Activated CD4-positive, CD25-positive, alpha-beta regulatory T cell treated with anti-CD3 and anti-CD28 coated beads, Interleukin-2, amount 50 U/mL, for 24 hours (primary cell): ENCODE measurements at places on chromosomes 5 and 9.

DNA sequence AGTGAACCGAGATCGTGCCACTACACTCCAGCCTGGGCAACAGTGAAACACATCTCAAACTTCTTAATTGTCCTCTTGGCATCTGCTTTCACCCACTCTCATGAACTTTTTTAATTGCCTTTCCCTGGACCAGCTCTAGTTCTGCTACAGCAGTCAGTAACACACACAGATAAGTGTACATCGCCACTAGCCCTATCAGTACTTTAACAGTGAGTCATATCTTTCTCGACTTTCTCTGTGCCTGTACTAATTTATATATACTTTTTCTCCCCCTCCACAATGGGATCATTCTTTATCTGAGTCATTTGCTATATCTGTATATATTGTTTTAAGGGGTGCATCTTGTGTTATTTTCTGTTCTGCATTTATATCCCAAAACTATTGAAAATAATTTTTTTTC lies 6.7 kb downstream of the CDC37L1 start:
- ATAC-seq = peak; percentile 57

DNA sequence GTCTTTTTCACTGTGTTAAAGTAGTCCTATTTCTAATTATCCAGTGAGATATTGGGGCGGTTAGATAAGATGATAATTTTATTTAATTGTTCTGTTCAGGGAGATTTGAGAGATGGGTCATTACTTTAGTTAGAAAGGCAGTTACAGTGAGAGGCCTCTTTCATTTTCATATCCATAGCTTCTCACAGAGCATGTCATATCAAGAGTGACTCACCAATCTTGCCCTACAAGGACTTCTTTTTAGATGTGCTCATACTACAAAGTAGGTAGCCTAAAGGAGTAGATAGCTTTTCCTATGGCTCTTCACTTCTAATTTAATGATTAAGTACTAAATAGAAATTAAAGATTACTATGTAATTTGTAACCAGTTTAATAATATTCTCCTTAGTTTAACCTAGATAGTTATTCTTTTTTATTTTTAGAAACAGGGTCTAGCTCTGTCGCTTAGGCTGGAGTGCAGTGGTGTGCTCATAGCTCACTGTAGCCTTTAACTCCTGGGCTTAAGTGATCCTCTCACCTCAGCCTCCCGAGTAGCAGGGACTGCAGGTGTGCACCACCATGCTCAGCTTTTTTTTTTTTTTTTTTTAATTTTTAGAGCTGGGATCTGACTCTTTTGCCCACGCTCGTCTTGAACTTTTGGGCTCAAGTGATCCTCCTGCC lies 71.0 kb downstream of the FER start:
- peak; percentile 96 for ATAC-seq

GRCh38 chr5:132429463-132430440 lies 60.2 kb downstream of the SLC22A5 start:
- ATAC-seq = no peak

GRCh38 chr5:138022912-138023311 lies 10.0 kb downstream of the FAM13B start:
- ATAC-seq = no peak

DNA sequence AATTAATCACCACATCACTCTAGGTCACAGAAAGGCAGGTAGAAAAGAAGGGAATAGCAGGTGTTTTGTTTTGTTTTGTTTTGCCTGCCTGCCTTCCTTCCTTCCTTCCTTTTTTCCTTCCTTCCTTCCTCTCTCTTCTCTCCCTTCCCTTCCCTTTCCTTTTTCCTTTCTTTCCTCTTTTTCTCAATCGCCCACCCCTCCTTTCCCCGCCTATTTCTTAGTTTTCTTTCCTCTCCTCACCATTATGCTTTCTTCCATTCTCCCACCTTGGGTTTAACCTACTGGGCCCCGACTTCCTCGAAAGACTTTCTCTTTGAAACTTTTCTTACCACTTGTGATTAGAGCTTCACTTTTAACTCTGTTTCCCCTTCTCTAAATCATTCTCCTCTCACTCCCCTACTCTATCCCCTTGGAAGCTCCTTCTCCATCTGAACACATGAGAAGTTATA lies 231.3 kb upstream of the CD180 start:
- no peak for ATAC-seq

GRCh38 chr9:105861972-105862371 lies 167.6 kb downstream of the TMEM38B start:
- no peak for ATAC-seq

DNA sequence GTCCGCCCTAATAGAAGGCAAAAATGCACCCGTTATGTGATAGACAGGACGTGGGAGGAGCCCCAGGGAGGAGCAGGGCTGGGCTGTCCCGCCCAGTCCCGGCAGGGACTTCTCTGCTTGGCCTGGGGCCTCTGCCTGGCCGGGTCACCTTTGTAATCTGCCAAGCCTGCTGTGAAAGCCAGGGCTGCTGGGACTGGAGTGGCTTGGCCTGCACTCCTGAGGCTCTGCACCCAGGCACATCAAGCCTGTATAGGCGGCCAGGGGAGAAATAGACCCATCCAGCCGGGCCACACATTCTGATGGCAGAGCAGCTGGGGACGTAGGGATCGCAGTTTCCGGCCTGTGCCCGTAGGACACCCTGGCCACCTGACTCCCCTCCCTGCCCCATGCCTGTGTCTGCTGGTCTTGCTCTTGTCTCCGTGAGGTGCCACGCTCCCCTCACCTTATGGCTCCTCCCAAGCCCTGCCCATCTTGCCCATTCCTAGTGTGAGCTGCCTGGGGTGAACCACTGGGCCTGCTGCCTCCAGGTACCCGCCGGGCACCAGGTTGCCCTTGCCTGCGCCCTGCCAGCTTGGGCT lies 28.1 kb downstream of the DYNC2I2 start:
- no peak for ATAC-seq

DNA sequence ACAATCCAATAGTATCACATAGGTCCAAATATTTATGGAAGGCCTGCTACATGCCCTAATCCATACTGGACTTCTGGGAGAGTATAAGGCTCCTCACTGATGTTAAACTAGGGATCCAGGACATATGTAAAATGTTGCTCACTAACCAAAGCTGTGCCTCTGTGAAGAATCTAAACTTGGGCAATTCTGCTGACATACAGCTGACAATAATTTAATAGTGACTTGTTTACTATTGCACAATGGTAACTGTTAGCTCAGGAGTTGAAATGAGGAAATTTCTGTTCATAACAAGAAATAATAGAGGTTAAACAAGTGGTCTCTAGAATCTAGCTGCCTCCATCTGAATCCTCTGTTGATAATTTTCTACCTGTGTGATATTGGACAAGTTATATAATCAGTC lies 14.9 kb upstream of the CTXN3 start:
- no peak for ATAC-seq

- ATAC-seq = no peak
Observed at GRCh38 chr9:136010615-136011361, 49.6 kb upstream of the UBAC1 start.

DNA sequence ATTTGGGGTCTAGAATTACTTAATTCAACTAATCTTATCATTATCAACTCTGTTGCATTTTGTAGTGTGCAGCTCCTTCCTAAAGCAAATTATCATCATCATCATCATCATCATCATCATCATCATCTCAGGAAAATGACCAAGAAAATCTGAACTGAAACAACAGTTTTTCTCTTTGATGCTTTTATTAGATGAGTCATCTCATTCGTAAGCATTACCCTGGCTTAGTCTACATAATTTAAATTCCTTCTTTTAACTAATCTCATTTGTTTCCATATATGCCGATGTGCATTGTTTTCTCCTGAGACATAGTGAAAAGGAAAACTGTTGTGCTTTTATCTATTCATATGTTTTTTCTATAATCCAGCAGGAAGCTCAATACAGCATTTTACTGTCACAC lies 173.0 kb upstream of the PDE4D start:
- no peak for ATAC-seq

DNA sequence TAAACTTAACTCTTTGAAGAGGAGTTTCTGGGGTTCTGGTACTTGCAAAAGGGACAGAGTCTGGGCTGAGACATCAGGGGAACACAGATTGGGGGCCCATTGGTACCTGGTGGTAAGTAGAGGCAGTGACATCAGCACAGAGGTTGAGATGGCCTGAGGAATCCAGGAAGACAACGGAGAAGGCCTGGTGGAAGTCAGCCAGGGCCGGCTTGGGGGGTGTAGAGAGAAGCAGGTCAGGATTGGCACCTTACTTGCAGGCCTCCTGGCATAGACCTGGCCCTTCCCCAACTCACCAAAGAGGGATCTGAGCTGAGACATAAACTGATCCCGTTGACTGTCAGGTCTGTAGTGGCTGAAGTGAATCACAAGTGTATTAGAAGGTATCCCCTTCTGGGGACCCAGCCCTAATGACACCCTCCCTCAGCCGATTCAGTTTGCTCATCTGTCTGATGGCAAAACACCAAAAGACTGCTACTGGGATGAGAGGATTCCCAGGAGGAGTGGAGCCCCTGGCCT lies 5.5 kb downstream of the NOL6 start:
- no peak for ATAC-seq

- no peak for ATAC-seq
Observed at GRCh38 chr5:107099506-107099905, 571.2 kb downstream of the EFNA5 start.

DNA sequence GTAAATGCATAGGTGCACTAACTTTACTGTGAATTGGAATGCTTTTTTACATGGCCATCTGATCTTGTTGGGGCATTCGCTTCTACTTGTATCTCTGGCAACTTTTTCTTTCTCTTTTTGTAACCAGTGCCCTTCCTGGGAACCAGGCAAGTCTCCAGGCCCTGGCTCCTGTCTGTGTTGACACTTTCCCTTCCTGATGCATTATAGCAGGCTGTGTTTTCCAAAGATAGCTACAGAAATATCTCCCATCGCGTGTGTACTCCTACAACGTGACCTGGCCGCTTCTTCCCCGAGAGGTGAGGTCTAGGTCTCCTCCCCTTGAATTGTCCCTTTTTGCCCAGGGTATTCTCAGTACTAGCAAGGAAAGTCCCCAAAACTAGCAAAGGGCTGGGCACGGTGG lies 81.1 kb upstream of the SPIN1 start:
- ATAC-seq = no peak

DNA sequence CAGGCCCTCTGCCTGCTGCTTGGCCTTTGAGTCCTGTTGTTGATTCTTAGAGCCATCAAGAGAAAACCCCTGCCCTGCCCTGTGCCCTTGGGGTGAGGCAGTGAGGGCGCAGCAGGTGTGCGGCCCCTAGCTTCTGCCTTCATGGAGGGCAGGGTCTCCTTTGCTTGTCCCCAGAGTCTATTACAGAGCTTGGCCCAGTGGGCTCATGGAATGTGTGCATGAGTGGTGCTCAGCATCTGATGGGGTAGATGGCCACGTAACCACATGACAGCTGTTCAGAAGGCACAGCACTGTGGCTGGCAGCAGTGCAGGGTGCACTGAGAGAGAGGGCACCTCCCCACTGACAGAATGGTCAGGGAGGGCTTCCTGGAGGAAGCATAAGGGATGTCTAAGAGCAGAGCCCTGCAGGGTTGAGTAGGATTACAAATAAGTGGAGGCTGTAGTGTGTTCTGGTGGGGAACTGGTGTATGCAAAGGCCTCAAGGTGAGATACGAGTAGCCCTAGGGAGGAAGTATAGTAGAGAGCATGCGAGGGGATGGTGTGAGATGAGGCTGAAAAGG lies 70.8 kb downstream of the MACROH2A1 start:
- ATAC-seq = no peak

GRCh38 chr9:16030528-16031185 lies 477.8 kb downstream of the CCDC171 start:
- peak; percentile 29 for ATAC-seq

DNA sequence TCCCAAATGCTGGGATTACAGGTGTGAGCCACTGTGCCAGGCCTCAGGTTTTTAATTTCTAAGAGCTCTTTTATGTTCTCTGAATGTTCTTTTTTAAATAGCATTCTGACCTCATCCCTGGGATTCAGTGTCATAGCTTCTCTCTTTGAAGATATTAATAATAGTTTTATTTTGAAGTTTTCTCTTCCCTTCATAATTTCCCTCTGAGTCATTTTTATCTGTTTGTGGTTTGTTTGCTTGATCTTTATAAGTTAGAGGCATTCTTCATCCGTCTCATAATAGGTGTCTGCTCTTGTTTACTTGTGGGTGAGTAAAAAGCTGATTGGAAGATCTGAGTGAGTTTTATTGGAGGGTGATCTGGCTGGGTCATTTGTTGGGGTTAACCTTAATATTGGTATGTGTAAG lies 12.5 kb upstream of the MAMDC2 start:
- ATAC-seq = no peak

DNA sequence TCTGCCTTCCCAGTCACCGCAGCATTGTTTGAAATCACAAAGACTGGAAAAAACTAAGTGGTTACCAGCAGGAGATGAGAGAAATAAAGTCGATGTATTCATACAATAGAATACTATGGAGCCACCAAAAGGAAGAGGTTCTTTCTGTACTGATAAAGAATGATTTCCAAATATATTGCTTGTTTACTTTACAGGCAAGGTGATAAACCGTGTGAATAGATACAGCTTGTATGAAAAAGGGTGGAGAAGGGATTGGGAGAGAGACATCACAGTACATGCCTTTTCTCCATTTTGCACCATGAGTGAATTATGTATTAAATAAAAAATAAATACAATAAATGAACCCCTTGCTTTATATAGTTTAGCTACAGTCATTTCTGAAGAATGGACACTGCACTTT lies 91.7 kb downstream of the RFK start:
- ATAC-seq = no peak

DNA sequence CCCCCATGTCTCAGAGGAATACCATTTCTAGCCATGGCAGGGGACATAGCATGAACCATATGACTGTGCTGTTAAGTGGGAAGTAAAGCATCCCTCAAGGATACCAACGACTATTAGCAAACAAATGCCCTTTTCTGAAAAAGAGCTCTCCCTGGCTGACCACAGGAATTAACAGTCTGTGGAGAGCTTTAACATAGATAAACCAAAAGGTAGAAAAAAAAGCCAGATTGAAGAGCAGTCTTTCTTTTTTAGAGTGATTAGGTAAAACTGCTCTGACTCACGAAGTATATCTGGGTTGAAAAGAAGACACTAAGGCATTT lies 532.7 kb upstream of the DMAC1 start:
- no peak for ATAC-seq

- no peak for ATAC-seq
Observed at GRCh38 chr9:7489036-7489435, 310.5 kb downstream of the DMAC1 start.

DNA sequence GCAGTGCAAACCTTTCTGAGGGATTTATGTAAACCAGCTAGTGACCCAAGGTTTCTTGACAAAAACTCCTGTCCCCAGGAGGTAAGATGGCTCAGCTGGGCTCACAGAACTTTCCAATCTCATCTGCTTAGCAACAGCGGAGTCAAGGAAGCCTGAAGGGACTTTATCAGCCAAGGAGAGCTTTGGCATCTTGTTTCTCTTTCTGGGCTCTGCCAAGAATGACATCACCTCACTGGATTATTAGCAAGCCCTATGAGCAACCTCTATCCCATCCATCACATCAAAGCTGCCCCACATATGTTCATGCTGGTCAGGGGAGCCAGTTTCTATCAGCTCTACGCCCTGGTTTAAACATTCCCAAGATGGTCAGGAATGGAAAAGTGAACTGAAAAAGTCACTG lies 461.3 kb downstream of the ENC1 start:
- ATAC-seq = no peak
